ENCODE measurements at places on chromosomes 13 and 19. TPM values are rescaled to one million over a fixed set of nuclear protein-coding genes. Genes with fewer than 3 reads are reported as not detected.

ZNF414 gene
- total RNA-seq, result 6.3 TPM

ANGPTL4 gene
- 5.3 TPM for total RNA-seq

COX7A1 gene
- total RNA-seq, result 4.3 TPM

IGFL3 gene
- not detected for total RNA-seq

FBL gene
- 154 TPM for total RNA-seq

KANK3 gene
- 3.9 TPM for total RNA-seq

CBLC gene
- total RNA-seq, result 4.1 TPM

RXFP2 gene
- 0.24 TPM for total RNA-seq

FBXO17 gene
- 11.6 TPM for total RNA-seq

Measured in umbilical cord (tissue), 2 donors.